ENCODE measurements at places on chromosomes 7 and 10.

GRCh38 chr10:35433851-35434426 is 97.6 kb downstream of the CCNY start:
- no peak for DNase-seq

GRCh38 chr7:52502281-52502680 is 533.2 kb upstream of the POM121L12 start:
- DNase-seq = peak; percentile 29

DNA sequence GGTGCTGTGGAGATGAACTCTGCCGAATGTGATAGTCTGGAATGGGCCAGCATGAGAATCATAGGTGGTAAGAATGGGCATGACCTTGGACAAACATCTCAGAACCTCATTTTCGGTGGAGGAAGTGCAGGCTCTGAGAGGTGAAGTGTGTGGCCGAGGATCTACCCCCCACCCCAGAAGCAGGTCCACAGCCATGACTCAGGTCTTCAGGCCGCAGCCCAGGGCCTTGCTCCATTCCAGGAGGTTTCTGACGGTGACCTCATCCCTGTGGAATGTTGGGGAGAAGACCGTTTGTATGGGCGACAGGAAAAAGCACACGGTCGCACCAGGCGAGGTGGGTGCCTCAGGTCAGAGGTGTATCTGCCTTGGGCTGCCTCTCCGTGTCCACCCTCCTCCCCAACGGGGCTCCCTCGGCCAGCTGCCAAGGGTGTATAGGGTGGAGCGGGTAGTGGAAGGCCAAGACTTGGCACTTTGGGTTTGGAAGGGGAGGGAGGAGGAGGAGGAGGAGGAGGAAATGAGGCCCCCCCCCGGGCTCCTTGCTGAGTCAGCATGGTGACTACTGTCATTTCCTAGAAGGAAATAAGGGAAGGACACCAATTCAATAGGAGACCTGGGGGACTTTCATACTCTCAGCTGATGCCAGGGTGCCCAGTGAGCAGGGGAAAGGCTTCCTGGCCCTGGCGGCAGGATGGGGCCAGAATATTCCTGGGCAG is 168.0 kb upstream of the RHEB start:
- no peak for DNase-seq

- DNase-seq = no peak
Measured at GRCh38 chr7:742791-743190, 15.7 kb upstream of the PRKAR1B start.

DNA sequence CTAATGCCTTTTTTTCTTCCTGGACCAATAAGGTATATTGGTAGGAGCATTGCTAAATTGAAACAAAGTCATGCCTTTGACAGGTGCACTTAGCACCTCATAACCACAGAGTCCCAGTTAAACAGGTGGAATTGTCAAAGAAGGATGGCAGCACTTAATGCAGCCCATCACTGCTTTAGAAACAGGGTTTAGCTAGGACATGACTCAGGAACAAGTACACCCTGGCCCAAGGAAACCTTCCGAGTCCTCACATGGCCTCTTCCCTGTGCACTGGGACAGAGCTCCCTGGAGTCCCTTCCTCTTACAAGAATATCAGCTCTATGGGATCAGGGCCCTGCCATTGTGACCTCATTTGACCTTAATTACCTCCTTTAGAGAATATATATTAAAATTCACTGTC is 382.7 kb downstream of the EXOC4 start:
- no peak for DNase-seq
